ENCODE measurements at places on chromosomes 4 and X. TPM values are rescaled to one million over a fixed set of nuclear protein-coding genes. Genes with fewer than 3 reads are reported as not detected.

The DCAF4L1 gene
- total RNA-seq: 0.09 TPM

DNA sequence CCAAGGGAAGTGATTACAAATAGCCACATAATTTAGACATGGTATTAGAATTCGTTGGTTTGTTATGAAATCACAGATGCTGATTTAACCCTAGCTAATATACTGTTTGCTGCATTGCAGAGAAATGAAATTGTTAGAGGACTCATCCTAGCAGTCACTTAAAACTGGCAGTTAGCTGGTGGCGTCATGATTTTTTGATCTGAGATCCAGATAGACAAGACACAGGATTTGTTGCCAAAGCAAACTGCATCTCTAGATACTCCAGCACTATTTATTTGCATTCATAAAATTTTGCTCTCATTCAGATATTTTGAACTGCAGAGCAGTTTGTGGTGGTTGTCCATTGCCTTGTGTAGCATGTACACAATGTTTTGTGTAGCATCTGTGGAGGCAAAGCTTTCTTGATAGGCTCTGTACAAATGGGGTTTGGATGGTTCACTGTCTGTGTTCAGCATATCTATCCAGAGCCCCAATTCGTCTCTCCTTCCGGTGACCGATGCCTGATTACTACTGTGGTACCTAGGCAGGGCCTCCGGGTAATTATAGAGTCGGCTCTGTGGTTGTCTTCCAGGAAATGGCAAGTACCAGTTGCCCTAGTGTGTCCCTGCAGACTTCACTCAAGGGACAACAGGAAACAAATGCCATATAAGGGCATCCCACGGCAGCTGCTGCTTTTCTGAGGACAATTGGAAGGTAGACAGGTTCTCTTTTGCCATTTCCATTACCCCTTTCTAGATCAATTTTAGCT is 30.1 kb upstream of the SPARCL1 start:
- no peak overlapping the region for H3K4me3 ChIP-seq
- H3K27ac ChIP-seq: peak overlapping the region; percentile 12
- H3K36me3 ChIP-seq: no peaks in the 10 kb centered on the region
- H3K4me1 ChIP-seq: no peaks in the 10 kb centered on the region
- no peaks in the 10 kb centered on the region for H3K27me3 ChIP-seq
- peak; percentile 50 for DNase-seq

GRCh38 chr4:80732010-80732409 is 298.5 kb upstream of the BMP3 start:
- no peak overlapping the region for H3K27ac ChIP-seq
- H3K4me1 ChIP-seq: no peaks in the 10 kb centered on the region
- no peak for DNase-seq
- H3K27me3 ChIP-seq: no peaks in the 10 kb centered on the region

- H3K4me1 ChIP-seq: no peaks in the 10 kb centered on the region
- DNase-seq: no peak
- H3K27me3 ChIP-seq: no peaks in the 10 kb centered on the region
- H3K4me3 ChIP-seq: no peak overlapping the region
- H3K36me3 ChIP-seq: no peaks in the 10 kb centered on the region
These were observed 33.8 kb downstream of the PPARGC1A start for GRCh38 chr4:23855912-23856605.

DNA sequence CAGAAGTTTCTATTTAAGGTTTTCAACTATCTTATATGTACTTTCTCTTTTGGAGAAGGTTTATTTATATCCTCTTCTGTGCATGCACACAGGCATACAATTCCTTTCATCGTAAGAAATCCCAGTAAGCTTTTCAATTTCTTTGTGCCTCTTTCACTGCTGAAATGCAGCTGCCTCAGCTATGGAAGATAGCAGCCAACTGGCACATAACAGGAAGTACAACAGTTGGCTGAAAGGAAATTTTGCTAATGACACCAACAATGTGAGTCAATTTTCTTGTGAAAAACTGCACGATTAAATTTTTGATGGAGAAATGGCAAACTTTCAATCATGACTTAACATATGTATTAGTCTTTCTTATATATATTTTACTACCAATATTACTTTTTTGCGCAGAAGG is 74.5 kb upstream of the PAQR3 start:
- H3K4me3 ChIP-seq: no peak overlapping the region
- no peaks in the 10 kb centered on the region for H3K4me1 ChIP-seq
- H3K27me3 ChIP-seq: no peaks in the 10 kb centered on the region
- DNase-seq: no peak
- H3K27ac ChIP-seq: no peak overlapping the region
- no peaks in the 10 kb centered on the region for H3K36me3 ChIP-seq

All from thymus (tissue), 14 donors.